COLO829 (cell line): ENCODE measurements at places on chromosomes 3 and 15.

- peak; percentile 77 for DNase-seq
These were observed at the start of gene TRAK1 for GRCh38 chr3:42090973-42091731. Gene TRAK1, plus strand, starts transcription at chr3:42091357. Its CDS starts 113 bp downstream, at chr3:42091470.

- DNase-seq, result peak; percentile 8
These were observed 34.2 kb upstream of the BCL2L10 start for GRCh38 chr15:52146776-52147175.

DNA sequence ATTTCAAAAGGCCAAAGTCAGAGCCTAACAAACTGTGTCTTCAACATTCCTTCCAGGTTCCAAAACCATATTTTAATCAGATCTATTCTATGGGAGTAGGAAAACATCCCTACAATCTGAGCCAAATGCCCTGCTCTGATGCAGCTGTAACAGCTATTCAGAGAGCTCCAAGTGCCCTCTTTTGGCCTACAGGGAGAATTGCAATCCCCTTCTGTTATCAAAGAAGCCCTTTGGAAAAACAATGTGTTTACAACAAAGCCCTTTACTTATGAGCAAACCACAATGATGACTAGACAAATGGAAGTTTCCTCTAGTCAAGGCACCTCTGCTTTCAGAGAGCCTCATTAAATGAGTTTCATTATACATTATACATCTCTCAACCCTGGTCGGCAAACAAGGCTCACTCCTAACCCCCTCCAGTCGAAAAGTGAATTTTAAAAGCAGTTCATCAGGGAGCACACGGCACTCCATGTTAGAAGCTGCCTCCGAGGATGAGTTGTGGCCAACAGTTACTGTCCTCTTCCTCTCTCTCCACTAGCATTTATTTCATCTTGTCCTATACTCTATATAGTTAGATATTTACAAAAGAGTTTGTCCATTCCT lies 42.6 kb upstream of the TMCO5A start:
- peak; percentile 36 for DNase-seq

- no peak for DNase-seq
These were observed 8.5 kb downstream of the CGNL1 start for GRCh38 chr15:57384816-57385215.

- no peak for DNase-seq
These were observed 29.3 kb downstream of the LIMD1 start for GRCh38 chr3:45623846-45624245.
